NCI-H187 treated with DMSO at 0.1 percent for 48 hours (cell line): ENCODE measurements at places on chromosomes 6 and 20.

DNA sequence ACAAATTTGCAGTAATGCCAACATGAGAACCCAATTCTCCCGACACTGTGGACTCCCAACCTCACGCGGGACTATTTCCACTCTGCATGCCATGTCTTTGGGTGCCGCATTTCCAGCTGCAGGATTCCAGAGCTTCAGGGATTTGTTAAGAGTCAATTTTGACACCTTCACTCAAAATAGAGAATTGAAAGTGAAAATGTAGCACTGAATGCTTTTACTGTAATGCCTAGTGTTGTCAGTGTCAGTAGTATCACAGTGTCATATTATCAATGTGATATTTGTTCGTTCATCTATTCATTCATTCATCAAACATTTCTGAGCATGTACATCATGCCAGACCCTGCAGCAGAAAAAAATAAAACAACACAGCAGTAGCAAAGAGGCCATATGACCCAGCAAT lies 13.4 kb upstream of the FAM50B start:
- DNase-seq, result no peak

DNA sequence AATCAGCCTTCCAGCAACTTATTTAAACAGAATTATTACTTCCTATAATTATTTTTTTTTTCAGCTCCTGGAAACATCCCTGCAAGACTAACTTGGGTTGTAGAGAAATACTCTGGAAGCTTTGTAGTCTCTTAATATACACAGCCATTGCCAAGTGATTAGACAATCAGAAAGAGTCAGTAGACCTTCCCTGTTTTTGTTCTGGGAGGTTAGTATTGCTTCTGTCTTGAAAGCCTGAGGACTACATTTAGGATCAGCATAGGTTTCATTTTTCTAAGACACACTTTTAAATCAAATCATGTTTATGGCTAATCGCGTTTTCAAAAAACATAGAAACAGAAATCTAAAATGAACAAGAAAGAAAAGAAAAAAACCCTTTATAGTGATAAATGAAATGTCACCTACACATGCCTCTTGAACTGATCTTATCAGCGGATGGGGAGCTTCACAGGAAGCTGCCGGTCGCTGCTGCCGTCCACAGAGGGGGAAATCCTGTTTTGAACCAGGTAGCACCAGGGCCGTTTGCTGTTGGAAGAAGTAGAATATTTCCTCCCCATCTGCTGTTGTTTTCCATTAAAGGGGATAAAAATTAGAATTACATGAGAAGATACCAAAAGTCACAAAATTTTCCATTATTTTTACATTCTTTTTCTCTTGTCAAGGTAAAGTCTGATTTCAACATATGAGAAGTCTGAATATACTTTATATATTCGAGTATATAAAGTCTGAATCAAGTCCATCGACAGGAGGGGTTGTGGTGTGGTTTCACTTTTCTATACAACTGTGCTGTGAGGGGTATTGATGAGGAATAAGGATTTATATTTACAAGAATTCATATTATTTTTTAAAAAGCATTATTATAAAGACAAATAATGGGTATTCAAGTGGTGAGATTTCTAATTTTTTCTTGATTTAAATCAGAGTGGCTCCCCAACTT lies 94.6 kb downstream of the ARMC2 start:
- no peak for DNase-seq

- DNase-seq, result no peak
These were observed 59.2 kb upstream of the SLC22A23 start for GRCh38 chr6:3516092-3516491.

GRCh38 chr20:21394551-21394950 lies 2.8 kb downstream of the NKX2-4 start:
- no peak for DNase-seq

DNA sequence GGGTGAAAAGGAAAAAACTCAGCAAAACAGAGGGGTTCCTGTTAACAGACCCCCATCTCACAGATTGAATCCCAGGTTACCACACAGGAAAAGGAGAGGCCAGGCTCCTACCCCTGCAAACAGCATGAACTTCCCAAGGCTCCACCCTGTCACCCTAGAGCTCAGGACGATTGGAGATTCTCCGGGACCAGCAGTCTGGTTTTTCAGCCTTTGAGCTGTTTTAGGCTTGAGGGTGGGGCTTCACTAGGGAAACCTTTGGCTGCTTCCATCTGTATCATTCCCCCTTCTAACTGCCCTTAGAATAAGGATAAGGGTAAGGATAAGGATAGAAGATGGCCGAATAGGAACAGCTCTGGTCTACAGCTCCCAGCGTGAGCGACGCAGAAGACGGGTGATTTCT lies 16.0 kb downstream of the C6orf58 start:
- no peak for DNase-seq

GRCh38 chr6:102485480-102485879 lies 1092.0 kb downstream of the GRIK2 start:
- DNase-seq, result no peak

DNA sequence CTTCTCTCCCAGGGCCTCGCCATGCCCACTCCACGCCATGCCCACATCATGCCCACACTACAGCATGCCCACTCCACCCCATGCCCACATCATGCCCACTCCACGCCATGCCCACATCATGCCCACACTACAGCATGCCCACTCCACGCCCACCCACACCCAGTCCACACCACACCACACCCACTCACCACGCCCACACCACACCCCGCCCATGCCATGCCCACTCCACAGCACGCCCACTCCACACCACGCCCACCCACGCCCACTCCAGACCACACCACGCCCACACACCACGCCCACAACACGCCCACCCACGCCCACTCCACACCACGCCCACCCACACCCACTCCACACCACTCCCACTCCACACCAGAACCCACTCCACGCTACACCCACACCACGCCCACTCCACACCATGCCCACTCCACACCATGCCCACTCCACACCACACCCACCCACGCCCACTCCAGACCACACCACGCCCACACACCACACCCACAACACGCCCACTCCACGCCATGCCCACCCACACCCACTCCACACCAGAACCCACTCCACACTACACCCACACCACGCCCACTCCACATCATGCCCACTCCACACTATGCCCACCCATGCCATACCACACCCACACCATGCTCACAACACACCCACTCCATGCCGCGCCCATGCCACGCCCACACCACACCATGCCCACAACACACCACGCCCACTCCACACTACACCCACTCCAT lies 88.6 kb downstream of the ERMARD start:
- no peak for DNase-seq

DNA sequence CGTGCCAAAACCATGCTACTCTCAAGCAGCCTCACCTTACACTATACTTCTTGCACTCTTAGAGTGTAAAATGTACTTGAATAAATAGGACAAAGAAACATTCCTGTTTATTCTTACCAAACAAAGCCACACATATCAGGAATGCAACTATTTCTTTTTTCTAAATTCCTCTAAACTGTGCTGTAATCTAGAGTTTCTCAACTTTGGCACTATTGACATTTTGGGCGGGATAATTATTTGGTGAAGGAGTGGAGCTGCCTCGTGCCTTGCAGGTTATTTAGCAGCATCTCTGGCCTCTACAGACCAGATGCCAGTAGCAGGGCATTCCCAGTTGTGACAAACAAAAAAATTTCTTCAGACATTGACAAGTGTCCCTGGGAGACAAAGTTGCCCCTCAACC lies 86.9 kb downstream of the PHACTR1 start:
- DNase-seq, result no peak

- no peak for DNase-seq
These were observed 247.8 kb downstream of the CD83 start for GRCh38 chr6:14365393-14365792.

DNA sequence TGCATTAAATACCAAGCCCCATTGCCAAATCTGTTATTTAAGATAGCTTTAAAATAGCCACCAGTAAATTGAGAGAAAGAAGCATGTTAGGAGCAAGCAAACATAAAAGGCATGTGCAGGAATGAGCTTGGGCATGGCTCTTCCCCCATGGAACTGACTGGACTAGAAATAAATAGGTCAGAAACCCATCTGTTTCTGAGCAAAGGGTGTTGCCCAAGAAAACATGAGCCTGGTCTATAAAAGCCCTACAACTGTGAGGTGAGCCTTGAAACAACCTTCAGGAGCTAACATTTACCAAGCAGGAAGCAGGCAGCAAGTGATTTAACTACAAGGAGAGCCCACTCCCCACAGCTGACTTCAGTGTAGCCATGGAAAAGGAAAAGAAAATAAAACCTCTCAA lies 126.3 kb downstream of the C6orf118 start:
- DNase-seq, result no peak

DNA sequence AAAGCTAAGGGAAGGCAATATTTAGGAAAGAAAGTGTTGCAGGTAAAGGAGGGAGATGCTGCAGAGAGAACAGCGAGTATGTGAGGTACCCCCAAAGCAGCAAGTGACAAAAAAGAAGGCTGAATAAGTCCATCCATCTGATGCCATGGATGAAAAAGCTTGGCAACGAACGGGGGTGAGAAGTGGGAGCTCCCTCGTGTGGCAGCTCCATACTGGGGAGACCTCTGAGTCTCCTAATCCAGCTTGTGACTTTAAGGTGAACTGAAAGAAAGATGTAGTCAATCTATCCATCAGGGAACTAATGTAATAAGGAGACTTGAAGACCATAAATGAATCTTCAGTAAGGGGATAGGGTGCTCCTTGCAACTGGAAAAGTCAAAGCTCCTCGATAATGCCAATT lies 156.6 kb downstream of the OTOR start:
- DNase-seq, result no peak
